ENCODE measurements at places on chromosomes 12 and 14. TPM values are rescaled to one million over a fixed set of nuclear protein-coding genes. Genes with fewer than 3 reads are reported as not detected.
A peak's percentile ranks its signal among the peaks of the same experiment; 100 is the strongest.

UNG gene
- 43.1 TPM for total RNA-seq

SRP54 gene
- total RNA-seq = 46.2 TPM

MORN3 gene
- total RNA-seq = 0.13 TPM

MMP14 gene
- 67.9 TPM for total RNA-seq

TC2N gene
- 44.8 TPM for total RNA-seq

ACRBP gene
- 0.35 TPM for total RNA-seq

SMCO2 gene
- total RNA-seq = not detected

TMTC1 gene
- total RNA-seq = 31.9 TPM

GPR162 gene
- total RNA-seq = 1.5 TPM

KRT71 gene
- not detected for total RNA-seq

ENDOU gene
- 39.8 TPM for total RNA-seq

INHBE gene
- not detected for total RNA-seq

CD163 gene
- 137 TPM for total RNA-seq

GRCh38 chr14:35045798-35046047 is 349 bp upstream of the FAM177A1 start:
- no peak for DNase-seq

DNA sequence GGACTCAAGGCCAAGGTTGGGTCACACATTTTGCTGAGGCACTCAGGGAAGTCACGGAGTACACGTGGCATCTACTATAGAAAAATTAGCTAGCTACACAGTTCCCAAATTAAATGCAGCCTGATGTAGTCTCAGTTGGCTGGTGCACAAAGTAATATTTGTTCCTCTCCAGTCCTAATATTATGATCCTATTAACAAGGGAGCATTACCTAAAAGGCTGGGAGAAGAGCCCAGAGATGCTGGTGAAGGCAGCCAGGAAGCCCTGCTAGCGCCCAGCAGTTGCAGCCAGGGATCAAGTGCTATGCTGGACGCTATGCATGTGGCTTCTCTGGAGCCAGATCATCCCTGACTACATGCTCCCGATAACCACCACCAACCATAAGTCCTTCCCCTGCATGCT is 88.0 kb upstream of the GSC start:
- no peak for DNase-seq

DNA sequence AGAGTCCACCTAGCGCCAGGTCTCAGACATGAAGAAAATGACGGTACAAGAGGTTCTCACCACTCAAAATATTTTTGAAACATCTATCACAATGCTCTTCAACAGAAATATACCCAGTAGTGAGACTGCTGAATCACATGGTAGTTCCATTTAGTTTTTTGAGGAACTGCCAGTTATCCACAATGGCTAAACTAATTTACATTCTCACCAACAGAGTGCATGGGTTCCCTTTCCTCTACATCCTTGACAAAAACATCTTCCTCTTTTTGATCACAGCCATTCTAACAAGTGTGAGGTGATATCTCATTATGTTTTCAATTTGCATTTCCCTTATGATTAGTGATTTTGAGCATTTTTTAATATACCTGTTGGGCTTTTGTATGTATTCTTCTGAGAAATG is 5.7 kb upstream of the GPR65 start:
- DNase-seq = no peak

DNA sequence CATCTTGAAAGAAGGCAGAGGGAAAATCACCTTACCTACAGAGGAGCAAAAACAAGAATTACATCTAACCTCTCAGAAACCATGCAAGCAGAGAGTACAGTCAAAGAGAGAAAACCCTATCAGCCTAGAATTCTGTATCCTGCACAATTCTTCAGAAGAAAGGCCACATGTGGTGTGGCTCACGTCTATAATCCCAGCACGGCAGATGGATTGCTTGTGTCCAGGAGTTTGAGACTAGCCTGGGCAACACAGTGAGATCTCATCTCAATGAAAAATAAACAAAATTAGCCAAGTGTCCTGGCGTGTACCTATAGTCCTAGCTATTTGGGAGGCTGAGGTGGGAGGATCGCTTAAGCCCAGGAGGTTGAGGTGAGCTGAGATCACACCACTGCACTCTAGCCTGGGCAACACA is 48.2 kb downstream of the ATF7 start:
- DNase-seq = no peak

DNA sequence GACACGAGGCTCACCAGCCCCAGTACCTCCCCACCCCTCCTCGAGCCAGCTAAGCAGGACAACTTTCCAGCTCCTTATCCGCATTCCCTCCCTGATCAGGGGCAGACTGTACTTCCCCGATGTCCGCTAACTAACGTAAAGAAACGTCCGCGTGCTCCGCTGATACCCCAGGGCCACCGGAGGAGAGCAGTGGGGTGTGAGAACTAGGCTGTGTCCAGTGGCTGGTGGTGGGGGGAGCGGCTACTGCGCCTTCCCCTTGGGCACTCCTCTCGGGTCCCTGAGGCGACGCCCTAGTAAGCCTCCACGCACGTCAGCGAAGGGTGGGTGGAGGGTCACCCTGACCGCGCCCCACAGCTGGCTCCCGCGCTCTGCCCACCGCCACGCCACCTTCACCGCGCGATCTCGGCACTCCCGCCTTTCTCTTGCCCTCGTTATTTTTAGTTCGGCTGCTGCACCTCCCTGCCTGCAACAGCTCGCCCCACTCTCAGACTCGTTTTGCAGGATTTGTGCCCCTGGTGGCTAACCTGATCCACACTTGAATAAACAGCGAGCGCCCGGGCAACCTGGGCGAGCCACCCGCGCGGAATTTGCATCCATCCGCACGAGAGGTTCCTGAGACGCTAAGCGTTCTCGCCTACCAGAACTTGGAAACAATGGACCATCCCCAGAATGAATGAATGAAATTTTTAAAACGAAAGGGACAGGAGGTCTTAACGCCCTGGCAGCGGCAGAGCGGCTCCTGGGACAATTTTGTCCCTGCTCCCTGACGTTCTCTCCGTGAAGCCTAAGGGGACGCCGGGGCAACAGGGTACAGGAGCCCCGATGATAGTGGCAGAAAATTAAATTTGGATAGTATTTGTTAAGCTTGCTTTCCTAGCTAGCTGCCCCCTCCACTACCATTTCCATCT is 6.9 kb upstream of the BMP4 start:
- DNase-seq = no peak

- no peak for DNase-seq
These were observed 164.0 kb upstream of the PZP start for GRCh38 chr12:9372202-9372601.

- no peak for DNase-seq
These were observed 209.9 kb upstream of the GARIN2 start for GRCh38 chr14:66979101-66979974.

DNA sequence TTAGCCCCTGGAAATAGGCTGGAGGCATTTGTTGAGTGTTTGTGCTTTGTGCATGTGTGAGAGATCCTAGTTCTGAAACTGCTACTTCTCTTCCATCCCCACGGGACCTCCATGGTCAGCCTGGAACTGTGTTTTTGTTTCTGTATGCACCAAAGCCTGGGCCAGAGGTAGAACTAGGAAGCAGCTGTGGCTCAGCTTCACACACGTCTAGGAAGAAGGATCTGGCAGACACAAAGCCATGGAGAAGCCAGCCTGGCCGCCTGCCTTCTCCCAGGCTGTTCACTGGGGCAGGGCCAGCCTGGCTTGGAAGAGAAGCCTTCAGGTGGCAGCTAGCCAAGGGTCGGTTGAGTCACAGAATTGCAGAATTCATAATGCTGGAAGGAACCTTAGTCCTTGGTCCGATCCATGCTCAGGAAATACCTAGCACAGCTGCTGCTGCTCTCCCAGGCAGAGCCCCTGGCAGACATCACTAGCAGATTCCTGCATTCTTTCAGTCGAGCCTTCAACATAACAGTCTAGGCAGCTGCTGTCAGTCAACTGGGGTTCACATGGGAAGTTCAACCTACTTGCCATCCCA is 27.0 kb downstream of the RIN3 start:
- peak; percentile 23 for DNase-seq

DNA sequence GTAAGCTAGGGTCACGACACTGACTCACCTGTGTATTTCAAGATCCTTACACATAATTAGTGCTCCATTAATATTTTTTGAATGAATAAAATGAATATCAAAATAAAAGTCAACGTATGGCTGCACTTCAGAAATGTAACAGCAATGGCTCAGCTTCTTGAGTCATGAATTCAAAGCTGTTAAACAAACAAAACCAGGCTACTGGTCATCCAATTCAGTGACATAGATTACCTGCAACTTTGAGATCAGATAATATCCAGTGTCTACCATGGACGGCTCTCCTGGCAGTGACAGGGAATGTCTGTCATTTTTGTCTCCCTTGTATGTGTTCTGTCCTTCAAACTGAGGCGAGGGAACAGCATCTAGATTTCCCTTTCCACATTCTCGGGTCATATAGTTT is 225.6 kb downstream of the EFCAB11 start:
- no peak for DNase-seq

DNA sequence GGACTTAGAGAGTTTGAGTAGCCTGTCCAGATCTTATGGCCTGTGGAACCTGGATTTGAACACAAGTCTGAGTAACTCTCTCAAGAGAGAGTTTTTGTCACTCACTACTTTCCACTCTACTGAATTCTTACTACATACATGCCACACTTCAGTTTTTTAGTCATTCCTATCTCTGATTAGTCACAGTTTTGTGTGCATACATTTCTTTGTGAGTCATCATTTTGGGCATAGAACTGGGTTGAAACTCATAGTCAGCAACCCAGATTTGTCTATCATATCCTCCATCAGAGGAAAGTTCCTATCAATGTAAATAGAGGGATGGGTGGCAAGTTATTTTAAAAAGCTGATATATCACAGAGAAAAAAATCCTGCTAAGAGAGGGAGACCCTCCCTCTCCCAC is 42.9 kb downstream of the FLRT2 start:
- DNase-seq = no peak

GRCh38 chr14:30287579-30288445 is 271.1 kb upstream of the G2E3 start:
- no peak for DNase-seq

GRCh38 chr14:76708771-76709170 is 52.5 kb upstream of the VASH1 start:
- no peak for DNase-seq

DNA sequence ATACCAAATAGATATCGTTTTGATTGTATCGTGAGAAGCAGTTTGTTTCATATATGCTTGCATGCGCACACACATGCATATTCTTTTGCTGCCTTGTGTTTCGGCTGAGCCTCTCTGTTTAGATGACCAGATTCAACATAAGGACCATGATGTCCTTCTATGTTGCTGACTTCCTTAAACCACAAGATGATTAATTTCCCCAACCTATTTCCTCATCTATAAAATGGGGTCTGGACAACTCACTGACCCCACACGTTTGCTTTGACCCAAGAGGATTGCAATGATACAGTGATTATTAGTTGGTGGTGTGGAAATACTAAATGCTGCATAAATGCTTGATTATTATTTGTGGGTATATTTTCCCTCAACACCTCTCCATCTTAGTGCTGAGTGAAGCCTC is 16.8 kb upstream of the FOS start:
- DNase-seq = no peak

DNA sequence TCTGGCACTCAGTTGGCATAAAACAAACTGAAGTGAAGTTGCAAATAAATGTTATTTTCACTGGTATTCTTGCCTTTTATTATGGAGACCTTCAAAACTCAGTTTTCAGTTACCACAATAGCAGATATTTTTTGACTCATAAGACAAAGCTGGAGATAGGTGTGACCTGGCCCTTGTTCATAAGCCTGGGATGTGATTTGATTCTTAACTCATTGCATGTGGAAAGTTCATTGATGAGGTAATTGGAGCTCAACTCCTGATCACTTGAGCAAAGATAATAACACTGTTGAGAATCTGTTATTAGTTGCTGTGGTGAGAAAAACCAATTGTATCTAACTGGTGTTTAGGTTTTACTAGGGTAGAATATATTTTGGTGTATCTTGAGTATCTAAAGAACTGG is 105.1 kb downstream of the AEBP2 start:
- no peak for DNase-seq

GRCh38 chr14:52329678-52330369 is 15.7 kb downstream of the PTGER2 start:
- no peak for DNase-seq

- DNase-seq = no peak
These were observed 87.6 kb upstream of the PRB2 start for GRCh38 chr12:11482955-11483354.

- no peak for DNase-seq
These were observed 348.5 kb downstream of the EGLN3 start for GRCh38 chr14:33602396-33602795.

DNA sequence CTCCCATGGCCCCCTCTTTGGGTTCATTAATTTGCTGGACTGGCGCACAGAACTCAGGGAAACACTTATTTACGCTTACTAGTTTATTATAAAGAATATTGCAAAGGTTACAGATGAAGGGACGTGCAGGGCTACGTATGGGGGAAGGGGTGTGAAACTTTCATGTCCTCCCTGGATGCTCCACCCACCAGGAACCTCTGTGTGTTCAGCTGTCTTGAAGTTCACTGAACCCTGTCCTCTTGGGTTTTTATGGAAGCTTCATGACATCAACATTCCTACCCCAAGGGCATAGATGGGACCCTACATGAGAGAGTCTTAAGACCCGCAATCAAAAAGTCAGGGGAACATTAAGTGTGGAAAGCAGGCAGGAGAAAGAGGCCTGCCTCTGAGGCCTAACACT is 58.1 kb downstream of the ADIPOR2 start:
- DNase-seq = no peak

DNA sequence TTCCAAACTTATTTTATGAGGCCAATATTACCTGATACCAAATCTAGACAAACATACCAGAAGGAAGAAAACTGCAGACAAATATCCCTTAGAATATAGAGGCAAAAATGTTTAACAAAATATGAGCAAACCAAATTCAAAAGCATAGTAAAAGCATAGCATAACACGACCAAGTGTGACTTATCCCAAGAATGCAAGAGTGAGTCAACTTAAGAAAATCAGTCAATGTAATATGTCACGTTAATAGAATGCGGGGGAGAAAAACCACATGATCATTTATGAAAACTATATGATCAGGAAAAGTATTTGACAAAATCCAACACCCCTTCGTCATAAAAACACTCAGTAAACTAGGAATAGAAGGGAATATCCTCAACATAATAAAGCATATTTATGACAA is 217.3 kb downstream of the ADGRD1 start:
- no peak for DNase-seq

- no peak for DNase-seq
These were observed 168.1 kb upstream of the NOVA1 start for GRCh38 chr14:26765768-26766520.

GRCh38 chr14:90815822-90816662 is at the start of gene TTC7B:
Gene TTC7B, minus strand, starts transcription at chr14:90816430. Its CDS starts 135 bp downstream, at chr14:90816295.
- no peak for DNase-seq

DNA sequence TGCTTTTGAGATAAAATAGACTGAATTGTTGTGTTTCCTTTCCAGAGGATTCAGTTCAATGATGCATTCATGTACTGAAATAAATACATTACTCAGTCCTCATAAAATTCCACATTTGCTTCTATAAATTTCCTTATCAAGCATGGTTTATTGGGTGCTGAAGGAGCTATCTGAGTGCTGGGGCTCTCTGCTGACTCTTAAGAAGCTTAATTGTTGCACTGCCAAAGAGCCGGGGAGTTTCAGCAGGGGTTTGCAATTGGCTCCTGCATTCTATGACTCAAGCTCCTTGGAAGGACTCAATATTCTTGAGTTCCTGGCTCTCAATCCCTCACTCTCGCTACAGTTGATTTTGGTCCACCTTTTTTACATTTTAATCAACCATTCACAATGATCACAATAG is 69.8 kb upstream of the PYGL start:
- DNase-seq = no peak

Measured in esophagus squamous epithelium (tissue), 5 donors.